ENCODE measurements at places on chromosomes 4 and X.

DNA sequence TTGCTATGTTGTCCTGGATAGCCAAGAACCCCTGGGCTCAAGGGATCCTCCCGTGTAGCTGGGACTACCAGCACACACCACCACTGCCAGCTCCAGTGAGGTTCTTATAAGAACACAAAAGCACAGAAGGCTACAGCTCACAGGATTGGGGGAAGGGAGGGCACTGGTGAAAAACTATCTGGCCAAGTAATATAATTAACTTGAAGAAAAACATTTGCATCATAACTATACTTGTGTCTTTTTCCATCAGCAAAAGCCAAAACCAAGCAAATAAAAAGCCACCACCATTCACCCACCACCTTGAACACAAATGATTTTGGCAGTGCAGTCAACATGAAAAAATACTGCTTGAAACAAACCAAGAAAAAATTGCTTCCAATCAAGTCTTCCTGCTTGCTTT lies 188.2 kb downstream of the MAML3 start:
- no peak for DNase-seq

DNA sequence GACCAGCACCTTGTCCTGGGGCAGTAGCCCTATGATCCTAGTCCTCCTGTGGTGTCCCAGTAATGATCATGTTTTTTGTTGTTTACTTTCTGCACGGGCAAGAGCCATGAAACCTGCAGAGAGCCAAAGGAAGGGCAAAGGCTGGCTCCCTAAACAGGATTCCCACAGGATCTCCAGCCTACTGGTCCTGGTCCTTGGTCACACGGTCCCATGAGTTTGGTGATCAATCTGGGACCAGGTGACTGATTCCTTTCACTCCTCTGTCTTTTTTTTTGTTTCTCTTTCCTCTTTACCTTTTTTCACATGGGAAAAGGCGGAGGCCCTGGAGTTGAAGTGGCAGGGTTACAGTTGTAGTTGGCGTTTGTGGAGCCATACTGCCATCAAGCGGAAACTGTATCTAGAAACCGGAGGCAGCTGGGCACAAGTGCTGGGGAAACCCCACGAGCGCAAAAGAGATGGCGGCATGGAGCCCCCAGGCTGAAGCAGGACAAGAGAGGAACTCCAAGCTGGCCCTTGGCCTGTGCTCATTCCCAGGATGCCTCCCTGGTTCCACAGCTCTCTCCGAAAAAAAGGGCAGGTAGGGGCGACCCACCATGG lies 34.6 kb downstream of the NBDY start:
- DNase-seq = peak; percentile 92

DNA sequence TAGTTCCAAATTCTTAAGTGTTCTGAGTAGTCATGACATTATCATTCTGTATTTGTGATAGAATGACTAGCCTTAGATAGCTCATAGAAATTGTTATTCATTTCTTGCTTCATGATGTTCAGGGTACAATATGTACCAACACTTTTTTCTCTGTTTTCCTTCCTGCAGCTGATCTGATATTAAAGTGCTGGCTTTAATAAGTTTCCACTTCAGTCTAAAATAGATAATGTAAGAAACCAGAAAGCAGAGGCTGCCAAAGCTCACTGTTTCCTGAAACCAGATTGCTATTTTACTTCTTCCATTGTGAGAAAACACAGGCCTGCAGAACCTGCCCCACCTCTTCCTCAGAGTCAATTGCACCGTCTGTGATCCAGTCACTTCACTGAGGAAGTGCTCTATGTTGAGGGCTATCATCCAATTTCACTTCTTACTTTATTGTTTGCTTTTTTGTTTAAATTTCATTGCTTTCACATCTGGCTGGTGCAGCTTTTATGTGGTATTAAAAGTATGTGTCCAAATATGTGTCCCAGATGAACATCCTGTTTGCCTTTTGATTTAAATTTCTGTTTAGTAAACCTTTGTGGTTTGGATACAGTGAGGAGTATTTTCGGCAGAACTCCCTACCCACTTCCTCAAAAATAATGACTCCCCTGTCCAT lies 652.1 kb downstream of the ANKRD50 start:
- DNase-seq = peak; percentile 64

GRCh38 chr4:95087657-95088455 lies 330.1 kb downstream of the BMPR1B start:
- DNase-seq = no peak

DNA sequence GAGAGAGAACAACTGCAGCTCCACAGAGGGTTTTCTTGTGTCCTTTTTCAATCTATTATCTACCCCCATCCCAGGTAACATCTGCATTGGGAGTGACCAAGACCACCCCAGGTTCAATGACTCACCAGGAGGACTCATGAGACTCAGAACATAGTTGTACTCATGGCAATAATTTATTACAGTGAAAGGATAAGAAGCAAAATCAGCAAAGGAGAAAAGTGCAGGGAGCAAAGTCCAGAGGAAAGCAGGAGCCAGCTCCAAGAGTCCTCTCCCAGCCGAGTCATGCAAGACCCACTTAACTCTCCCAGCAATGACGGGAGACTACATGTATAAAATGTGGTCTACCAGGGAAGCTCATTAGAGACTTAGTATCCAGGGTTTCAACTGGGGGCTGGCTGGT lies 129.5 kb upstream of the RBPJ start:
- DNase-seq = no peak
